A549 treated with Hydrocortisone at 1 μM for 4 hours (cell line): ENCODE measurements at places on chromosomes 12 and 14. TPM values are rescaled to one million over a fixed set of nuclear protein-coding genes. Genes with fewer than 3 reads are reported as not detected.

KRT81 gene
- 3,045 to 4,083 TPM (median 3,944 TPM) in 5 replicates for total RNA-seq

FZD10 gene
- total RNA-seq = not detected in 5 replicates

ADAM20 gene
- not detected in 5 replicates for total RNA-seq

RFX4 gene
- 0.03 TPM in 1 of 5 replicates, not detected in the others for total RNA-seq

PTPRB gene
- 0.48 to 1.1 TPM (median 0.69 TPM) in 5 replicates for total RNA-seq

PNMA1 gene
- total RNA-seq = 54.6 to 64.6 TPM (median 59.6 TPM) in 5 replicates

CD69 gene
- not detected in 5 replicates for total RNA-seq

HNRNPC gene
- total RNA-seq = 745 to 1,119 TPM (median 806 TPM) in 5 replicates

TAS2R31 gene
- 0.10 to 0.22 TPM in 2 of 5 replicates, not detected in the others for total RNA-seq

KRT79 gene
- total RNA-seq = 0.08 TPM in 1 of 5 replicates, not detected in the others

CSRP2 gene
- total RNA-seq = 19.5 to 21.3 TPM (median 20.3 TPM) in 5 replicates

KRT6C gene
- total RNA-seq = 0.06 TPM in 1 of 5 replicates, not detected in the others

CLEC2A gene
- total RNA-seq = not detected in 5 replicates

ELK3 gene
- 56.9 to 83.3 TPM (median 69.1 TPM) in 5 replicates for total RNA-seq

GLT8D2 gene
- 0.20 to 0.44 TPM (median 0.23 TPM) in 5 replicates for total RNA-seq
